ENCODE measurements at places on chromosomes 13 and 19.

DNA sequence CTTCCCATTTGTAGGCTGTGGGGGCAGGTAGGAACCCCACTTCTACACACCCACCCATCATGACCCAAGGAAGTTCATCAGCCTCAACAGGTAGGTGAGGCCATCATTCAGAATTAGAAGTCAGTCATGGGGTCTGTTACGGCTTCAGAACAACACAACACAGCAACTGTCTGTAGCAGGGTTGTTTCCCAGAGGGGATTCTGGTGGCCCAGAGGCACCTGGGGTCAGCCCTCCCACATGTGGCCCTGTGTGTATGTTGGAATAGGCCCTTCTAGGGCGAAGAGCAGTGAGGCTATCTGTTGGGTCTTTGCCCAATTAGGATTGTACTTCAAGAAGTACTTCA is 3.4 kb downstream of the IGFLR1 start:
- no peak for DNase-seq

GRCh38 chr13:50955798-50956197 is 46.2 kb downstream of the RNASEH2B start:
- no peak for DNase-seq

DNA sequence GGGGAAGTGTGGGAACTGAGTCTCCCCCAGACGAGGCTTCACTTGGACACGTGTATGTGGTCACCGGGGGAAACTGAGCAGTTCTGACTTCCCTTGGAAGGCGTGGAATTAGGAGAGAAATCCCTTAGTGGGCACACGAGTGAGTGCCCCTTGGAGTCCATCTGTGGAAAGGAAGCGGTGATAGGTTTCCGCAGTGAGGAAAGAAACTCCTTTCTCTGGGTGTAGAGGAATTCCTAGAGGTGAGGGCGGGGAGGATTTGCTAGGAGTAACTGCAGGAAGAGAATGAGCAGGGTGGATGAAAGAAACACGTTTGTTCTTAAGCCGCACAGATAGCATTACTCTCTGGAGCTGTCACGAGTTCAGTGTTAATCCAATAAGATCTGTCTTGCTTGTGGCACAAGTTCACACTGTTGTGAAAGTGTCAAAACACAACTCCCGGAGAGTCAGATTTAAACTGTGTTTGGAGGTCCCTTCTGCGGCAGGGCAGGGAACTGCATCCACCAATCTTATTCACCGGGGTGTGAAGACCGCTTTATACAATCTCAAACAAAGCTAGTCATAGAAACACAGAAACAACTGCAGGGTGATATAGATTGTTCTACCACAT is 1.2 kb downstream of the KL start:
- DNase-seq: peak; percentile 65

DNA sequence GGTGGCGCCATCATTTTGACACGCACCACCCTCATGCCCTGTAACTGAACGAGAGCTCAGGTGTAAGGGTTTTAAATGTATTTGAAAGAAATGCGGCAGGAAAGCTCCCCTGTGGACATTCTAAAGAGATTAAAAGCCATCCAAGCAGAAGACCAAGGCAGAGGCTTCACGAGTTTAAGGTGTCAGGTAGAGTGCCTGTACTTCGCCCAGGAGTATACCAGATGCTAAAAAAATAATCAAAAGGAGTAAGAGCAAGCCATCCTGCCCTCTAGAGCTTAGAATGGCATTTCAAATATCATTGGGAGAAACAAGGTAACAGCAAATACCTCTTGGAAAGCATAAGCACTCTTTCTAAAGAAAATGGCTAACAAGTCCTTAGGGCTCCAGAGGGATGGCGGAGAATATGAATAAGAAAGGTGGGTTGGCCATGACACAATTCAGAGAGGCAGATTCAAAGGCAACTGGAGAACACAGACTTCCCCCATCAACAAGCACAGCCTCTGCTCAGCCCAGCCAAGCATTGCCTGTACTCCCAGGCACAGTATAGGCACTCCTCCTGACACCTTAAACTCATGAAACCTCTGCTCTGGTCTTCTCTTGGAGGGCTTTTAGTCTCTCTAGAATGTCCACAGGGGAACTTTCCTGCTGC is 447.6 kb downstream of the SUCLA2 start:
- DNase-seq: no peak

DNA sequence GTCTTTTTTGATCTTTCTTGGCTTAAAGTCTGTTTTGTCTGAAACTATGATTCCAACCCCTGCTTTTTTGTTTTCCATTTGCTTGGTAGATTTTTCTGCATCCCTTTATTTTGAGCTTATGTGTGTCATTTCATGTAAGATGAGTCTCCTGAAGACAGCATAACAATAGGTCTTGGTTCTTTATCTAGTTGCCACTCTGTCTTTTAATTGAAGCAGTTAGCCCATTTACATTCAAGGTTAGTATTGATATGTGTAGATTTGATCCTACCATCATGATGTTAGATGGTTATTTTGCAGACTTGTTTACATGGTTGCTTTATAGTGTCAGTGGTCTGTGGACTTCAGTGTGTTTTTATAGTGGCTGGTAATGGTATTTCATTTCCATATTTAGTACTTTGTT is 1678.9 kb downstream of the PCDH9 start:
- no peak for DNase-seq

- no peak for DNase-seq
Measured at GRCh38 chr19:39356647-39357046, 14.4 kb downstream of the SAMD4B start.

DNA sequence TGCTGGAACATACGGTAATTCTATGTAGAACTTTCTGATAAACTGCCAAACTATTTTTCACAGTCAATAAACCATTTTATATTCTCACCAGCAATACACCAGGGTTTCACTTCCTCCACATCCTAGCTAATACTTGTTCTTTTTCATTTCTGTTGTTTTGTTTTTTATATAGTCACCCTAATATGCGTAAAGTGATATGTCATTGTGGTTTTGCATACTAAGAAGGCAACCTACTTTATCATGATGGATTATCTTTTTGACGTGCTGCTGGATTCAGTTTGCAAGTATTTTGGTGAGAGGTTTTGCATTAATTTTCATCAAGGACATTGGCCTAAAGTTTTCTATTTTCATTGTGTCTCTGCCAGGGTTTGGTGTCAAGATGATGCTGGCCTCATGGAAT is 1384.1 kb downstream of the UQCRFS1 start:
- DNase-seq: no peak

GRCh38 chr19:33832633-33833032 is 36.0 kb downstream of the KCTD15 start:
- no peak for DNase-seq

DNA sequence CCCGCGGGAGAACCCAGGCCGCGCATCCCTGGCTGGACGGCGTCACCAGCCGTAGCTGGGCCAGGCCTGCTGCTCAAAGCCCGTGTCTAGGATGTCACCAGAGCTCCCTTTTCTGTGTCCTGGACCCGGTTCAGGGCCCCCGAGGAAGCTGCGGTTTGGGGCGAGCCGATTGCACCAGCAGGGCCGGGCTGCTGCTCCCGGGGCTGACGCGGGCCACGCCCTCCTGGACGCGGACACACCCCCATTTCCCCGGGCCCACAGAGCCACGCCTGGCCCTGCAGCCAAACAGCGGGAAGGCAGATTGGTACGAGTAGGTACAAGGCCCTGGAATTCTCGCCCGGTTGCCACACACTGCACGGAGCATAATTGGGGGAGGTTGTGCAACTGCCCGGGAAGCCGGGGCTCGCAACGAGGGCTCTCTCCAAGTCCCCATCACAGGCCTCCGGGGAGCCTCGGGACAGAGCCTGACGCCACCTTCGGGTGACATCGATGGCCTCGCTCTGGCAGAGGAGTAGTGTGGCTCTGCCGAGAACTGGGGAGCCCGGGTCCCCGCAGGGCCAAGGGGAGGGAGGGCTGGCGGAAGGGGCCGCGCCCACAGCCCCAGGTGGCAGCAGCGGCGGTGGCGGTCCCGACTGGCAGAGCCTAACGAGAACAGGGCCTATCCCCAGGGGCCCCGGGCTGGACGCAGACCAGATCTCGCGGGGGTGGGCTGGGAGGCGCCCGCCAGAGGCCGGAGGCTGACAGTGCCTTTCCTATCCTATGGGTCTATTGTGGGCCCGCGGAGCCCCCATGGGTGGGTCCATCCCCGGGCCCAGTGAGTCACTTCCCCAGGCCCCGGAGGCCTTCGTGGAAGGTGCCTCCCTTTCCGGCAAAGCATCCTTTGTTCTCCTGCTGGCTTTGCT is 23.5 kb downstream of the KCTD15 start:
- DNase-seq: peak; percentile 87

DNA sequence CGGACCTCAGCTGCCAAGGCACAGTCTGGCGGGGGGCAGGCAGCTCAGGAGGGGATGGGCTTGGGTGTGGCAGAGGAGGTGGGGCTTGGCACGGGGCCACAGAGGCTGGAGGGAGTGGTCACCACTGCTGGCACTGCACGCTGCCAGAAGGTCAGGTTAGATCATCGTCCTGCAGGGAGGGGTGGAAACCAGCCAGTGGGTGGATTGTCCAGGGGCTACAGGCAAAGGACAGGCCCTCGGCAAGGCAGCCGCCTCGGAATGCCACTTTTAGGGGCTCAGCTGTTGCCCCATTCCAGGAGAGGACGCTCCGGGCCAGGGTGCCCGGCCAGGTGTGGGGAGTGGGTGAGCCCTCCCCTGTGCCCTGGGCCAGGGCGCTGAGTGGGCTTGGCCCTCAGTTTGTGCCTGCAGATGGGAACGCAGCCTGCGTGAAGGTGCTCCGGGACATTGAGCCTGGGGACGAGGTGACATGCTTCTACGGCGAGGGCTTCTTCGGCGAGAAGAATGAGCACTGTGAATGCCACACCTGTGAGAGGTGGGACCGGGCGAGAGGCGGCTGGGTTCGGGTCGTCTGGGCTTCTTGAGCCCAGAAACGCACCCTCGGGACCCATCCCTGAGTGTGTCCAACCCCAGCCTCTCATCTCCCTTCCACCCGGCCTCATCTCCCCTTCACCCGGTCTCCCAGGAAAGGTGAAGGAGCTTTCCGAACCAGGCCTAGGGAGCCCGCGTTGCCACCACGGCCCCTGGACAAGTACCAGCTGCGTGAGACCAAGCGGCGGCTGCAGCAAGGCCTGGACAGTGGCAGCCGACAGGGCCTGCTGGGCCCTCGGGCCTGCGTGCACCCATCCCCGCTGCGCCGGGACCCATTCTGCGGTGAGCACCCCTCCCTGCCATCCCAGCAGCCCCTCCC is 6.4 kb downstream of the KMT5C start:
- DNase-seq: peak; percentile 81

DNA sequence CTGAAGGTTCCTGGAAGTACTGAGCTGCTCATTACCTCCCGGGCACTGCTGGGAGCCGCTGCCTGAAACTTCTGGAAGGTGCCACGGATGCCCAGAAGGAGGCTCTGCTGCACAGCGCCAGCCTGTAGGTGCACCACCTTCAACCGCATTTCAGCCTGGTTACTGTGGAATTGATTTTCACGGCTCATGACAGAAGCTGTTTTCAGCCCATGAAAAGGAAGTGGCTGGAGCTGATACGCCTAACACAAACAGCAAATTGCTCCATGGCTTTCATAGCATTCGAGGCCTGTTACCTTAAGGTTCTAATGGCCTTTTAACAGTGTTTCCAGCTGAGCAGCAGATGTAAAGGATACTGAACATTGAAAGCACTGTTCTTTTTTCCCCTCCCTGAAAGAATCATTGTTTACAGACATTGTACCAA is 22.0 kb downstream of the GPC6 start:
- no peak for DNase-seq
